Type B pancreatic cell (in vitro differentiated cells): ENCODE measurements at places on chromosomes 1 and 21. TPM values are rescaled to one million over a fixed set of nuclear protein-coding genes. Genes with fewer than 3 reads are reported as not detected.

The GNAT2 gene
- total RNA-seq = not detected in 2 replicates

The ANGPTL3 gene
- 2.2 and 2.6 TPM in 2 replicates for total RNA-seq

The EPHB2 gene
- total RNA-seq = 40.3 and 44.6 TPM in 2 replicates

The VWA5B1 gene
- total RNA-seq = 1.9 and 2.8 TPM in 2 replicates

The GNG5 gene
- 114 and 125 TPM in 2 replicates for total RNA-seq

The IFNAR2 gene
- total RNA-seq = 11.0 and 17.0 TPM in 2 replicates

The TFF1 gene
- 42.6 and 136 TPM in 2 replicates for total RNA-seq

The TMEM269 gene
- 0.41 and 0.57 TPM in 2 replicates for total RNA-seq

The SELE gene
- 0.12 TPM in 1 of 2 replicates, not detected in the other for total RNA-seq

The CBS gene
- total RNA-seq = 44.1 and 68.6 TPM in 2 replicates

The OVAAL gene
- total RNA-seq = not detected in 2 replicates

The ARMH1 gene
- total RNA-seq = 5.5 and 11.6 TPM in 2 replicates

The ARHGEF10L gene
- total RNA-seq = 36.0 and 48.0 TPM in 2 replicates

The RPL5 gene
- 1,339 and 1,496 TPM in 2 replicates for total RNA-seq

The CLCNKB gene
- 0.95 and 1.6 TPM in 2 replicates for total RNA-seq

The PTPRC gene
- not detected in 2 replicates for total RNA-seq

The F11R gene
- total RNA-seq = 66.8 and 147 TPM in 2 replicates

The AMY1C gene
- total RNA-seq = not detected in 2 replicates

The KCNA2 gene
- total RNA-seq = 0.40 and 1.1 TPM in 2 replicates

The NR1I3 gene
- not detected in 2 replicates for total RNA-seq

The OR2L8 gene
- total RNA-seq = not detected in 2 replicates

The MIXL1 gene
- 0.14 and 0.63 TPM in 2 replicates for total RNA-seq

The MAN1A2 gene
- total RNA-seq = 47.8 and 56.1 TPM in 2 replicates

The KRTAP12-2 gene
- not detected in 2 replicates for total RNA-seq

The HCN3 gene
- total RNA-seq = 9.5 and 10.6 TPM in 2 replicates

The C1orf53 gene
- total RNA-seq = 2.2 and 3.7 TPM in 2 replicates

The SELL gene
- total RNA-seq = 0.17 TPM in 1 of 2 replicates, not detected in the other

The NT5C1A gene
- total RNA-seq = 0.43 TPM in 1 of 2 replicates, not detected in the other

The LRRC41 gene
- 85.6 and 89.9 TPM in 2 replicates for total RNA-seq

The AGRN gene
- total RNA-seq = 166 and 285 TPM in 2 replicates

The ANGEL2 gene
- total RNA-seq = 22.2 and 36.0 TPM in 2 replicates

The ACAP3 gene
- total RNA-seq = 93.9 and 103 TPM in 2 replicates
